ENCODE measurements at places on chromosomes 12 and 14.
A peak's percentile ranks its signal among the peaks of the same experiment; 100 is the strongest.

- no peak for DNase-seq
Observed at GRCh38 chr12:98883231-98883630, 238.1 kb downstream of the APAF1 start.

DNA sequence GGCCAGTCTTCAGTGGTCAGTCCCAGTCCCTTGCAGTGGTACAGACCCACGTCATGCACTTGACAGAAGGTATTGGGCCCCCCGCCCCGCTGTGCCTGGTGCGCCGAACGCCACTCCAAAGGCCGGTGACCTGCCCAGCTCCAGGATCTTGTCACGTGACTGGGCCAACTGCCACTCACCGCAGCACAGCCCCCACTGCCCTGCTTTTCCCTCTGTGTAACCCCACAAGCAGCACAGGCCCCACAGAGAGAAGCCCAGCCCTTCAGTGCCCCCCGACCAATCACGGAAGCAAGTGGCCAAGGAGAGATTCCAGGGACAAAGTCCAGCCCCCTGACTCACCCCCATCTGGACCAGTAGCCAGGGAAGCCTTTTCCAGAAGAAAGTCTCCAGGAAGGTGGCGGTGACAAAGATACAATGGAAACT is 498 bp downstream of the GPR132 start:
- DNase-seq: peak; percentile 49

- DNase-seq: no peak
Observed at GRCh38 chr12:132099739-132100138, 44.4 kb downstream of the DDX51 start.

GRCh38 chr14:23694085-23694948 is 58.2 kb downstream of the DHRS2 start:
- DNase-seq: peak; percentile 78

GRCh38 chr14:65422088-65422834 is 9.7 kb downstream of the FUT8 start:
- DNase-seq: no peak

GRCh38 chr12:106582641-106583230 is at the start of gene RFX4:
RFX4 (plus strand) TSS chr12:106583004; CDS start chr12:106583321, 317 bp downstream.
- no peak for DNase-seq

DNA sequence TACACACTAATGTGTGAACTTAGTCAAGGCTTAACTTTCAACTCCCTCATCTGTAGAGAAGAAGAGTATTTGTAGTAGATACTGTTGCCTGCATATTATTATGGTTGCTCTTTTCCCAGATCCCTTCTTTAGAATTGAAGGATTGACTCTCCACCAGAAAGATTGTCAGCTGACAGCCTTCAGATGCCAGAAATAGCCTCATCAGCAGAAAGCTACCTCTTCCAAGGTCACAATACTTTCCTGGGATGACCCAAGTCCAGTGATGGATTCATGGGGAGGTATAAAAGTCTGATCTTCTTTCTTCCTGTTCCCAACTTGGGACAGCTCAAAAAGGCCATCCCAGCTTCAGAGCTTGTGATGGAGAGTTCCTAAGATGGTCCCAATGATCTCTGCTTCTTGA is 78.2 kb downstream of the TBX5 start:
- no peak for DNase-seq

GRCh38 chr14:65784574-65784973 is 372.0 kb downstream of the FUT8 start:
- no peak for DNase-seq

GRCh38 chr14:51180577-51180976 is 59.5 kb upstream of the TMX1 start:
- DNase-seq: no peak

GRCh38 chr12:211639-212414 is 2.1 kb downstream of the SLC6A12 start:
- no peak for DNase-seq

DNA sequence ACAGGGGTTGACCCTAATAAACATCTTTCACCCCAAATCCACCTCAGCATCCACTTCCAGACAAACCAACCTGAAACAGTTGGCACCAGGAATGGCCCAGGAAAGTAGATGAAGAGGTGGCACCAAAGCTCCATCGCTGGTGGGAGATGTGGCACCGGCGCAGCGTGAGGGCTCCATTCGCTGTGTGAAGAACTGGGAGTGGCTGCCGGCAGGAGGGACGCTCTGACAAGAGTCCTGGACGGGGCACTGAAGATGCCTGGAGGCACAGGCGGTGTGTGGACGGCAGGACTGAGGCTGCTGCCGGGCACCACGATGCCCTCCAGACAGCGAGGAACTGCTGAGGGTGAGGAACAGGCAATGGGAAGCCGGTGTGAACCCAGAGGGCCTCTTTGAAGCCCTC is 29.3 kb downstream of the DIO3 start:
- DNase-seq: no peak

GRCh38 chr12:49825360-49825970 is 2.7 kb downstream of the NCKAP5L start:
- DNase-seq: peak; percentile 46

DNA sequence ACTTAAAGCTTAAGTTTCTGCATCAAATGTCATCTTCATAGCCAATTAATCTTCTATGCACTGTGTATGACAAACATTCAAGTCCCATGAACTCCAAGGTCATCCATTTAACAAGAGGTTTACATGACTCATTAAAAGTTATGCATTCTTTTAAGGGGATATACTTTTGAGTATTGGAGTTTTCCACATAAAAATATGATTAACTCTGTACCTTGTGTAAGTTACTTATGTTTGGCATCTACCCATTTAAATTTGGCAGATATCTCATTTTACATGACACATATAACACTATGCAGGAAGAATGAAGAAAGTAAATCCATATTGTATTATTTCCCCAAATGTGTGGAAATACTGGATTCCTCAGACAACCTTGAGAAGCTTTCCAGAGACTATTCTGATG is 240.2 kb downstream of the PAX9 start:
- DNase-seq: peak; percentile 4

DNA sequence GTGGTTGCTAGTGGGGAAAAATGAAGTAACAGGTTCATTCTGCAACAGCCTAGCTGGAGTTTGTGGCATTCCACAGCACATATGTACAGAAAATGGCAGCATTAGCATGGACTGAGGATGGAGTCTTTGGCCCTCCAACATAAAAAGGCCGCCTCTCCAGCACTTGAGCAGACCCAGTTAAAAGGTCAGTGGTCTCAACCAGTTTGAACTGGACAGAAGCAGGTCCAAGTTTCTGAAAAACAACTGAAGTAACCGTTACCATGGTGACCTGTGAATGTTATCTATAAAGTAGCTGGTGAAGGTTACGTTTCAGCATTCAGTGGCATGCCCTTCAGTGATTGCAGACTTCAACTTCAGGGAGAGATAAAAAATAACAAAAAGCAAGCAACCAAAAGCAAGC is 34.1 kb upstream of the OR10AD1 start:
- DNase-seq: no peak

- no peak for DNase-seq
Observed at GRCh38 chr14:28756269-28756883, 10.2 kb upstream of the FOXG1 start.

DNA sequence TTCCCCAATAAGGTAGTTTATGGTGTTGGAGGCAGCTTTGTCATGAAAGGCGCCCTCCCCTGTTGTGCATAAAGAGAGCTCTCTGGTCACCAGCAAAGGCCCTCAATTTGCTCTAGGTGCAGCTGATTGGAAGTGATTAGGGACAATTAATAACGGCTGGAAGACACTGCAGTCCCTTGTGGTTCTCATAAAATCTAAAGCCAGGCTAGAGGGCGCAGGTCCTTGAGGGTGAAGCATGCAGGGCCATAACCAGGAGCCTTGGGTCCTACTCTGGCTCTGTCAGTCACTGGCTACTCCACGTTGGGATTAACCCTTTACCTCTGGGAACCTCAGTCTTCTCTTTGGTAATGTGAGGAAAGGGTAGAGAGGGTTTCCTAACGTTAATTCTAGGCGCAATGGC is 1.9 kb downstream of the DAAM1 start:
- DNase-seq: peak; percentile 13

DNA sequence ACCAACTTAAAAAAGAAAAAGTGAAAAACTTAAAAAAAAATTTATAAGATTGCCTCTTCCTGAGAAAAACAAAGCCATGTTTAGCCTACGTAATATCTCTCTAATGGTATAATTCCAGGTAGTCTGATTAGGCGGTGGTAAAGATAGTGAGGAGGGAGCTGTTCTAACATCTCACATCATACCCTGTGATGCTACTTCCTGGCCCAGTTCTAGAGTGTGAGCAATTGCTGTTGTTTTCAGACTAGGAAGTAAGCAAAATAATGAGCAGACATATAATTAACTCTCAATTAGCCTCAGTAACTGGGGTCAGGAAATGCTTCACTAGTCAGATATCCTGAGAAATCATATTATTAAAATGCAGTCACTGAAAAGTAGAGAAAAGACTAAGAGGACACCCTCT is 113.9 kb downstream of the PHLDA1 start:
- no peak for DNase-seq

DNA sequence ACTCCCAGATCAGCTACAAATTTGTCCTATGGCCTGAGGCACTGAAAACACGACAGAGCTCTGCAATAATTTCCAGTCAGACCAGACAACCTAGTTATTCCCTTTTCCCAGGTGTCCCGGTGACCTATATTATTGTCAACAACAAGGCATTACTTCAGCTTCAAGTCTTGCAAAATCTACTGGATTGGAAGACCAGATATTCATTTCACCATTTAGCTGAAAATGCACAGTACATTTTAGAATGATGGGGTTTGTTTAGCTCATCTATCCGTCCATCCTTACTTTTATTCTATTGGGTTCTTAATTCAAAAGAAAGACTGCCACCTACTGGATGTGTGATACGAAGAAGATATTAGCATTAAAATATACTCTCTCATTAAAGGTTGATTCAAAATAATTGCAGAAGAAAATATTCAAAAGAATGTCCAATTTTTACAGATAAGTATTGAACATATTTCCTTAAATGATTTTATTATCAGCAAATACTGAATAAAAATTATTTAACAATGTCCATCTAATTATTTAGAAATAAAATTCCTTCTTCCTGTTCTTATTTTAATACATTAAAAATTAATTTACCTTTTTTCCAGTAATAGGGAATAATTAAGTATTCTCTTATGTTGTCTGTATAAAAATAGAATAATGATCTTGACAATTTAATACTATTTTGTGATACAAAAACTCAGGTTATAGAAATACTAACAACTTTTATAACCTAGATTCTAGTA is 244.9 kb upstream of the LRIG3 start:
- DNase-seq: peak; percentile 66

- no peak for DNase-seq
Observed at GRCh38 chr12:2627076-2627834, 167.5 kb upstream of the FKBP4 start.

DNA sequence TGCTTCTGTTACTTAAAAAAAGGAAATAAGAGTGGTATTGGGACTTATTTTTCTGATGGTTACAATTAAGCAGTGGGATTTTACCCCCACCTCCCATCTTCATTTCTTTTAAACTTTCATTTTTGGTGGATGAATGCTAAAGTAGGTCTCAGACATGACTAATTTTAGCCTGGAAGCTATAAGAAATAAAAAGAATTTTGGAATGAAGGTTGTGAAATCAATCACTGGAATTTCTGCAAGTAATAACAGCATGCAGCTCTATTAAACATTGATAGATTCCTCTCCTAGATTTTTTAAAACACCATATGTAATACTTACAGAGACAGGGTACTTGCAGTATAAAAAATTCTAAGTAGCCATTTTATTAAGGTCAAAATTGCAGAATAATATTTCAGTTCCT is 164.2 kb upstream of the CLEC14A start:
- peak; percentile 75 for DNase-seq

DNA sequence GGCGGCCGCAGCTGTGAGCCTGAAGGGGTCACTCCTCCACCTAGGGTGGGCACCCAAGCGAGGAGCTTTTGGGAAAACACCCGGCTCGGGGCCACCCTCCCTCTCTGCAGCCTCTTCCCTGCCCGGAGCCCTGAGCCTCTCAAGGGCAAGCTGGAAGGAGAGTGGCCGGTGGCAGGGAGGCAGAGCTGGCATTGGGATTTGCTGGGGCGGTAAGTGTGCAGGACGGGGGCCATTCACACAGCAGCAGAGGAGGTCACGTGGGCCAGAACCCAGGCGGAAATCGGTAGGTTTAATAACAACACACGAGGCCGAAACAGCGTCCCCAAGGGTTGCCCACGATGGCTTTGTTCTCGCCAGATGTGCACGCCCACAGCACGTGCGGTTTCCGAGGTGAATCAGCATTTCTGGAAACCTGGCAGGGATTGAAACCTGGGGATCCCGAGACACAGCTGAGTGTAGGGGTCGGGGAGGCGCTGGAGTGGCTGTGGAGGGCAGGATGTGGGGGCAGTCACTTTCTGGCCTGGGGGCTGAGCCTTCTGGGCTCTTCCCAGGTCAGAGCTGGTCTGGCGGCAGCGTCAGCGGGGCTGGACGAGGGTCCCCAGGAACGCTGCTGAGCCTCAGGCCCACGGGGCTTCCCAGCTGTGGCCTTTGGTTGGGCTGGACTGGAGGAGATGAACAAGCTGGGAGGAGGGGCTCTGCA is 23.5 kb downstream of the NOC4L start:
- no peak for DNase-seq

DNA sequence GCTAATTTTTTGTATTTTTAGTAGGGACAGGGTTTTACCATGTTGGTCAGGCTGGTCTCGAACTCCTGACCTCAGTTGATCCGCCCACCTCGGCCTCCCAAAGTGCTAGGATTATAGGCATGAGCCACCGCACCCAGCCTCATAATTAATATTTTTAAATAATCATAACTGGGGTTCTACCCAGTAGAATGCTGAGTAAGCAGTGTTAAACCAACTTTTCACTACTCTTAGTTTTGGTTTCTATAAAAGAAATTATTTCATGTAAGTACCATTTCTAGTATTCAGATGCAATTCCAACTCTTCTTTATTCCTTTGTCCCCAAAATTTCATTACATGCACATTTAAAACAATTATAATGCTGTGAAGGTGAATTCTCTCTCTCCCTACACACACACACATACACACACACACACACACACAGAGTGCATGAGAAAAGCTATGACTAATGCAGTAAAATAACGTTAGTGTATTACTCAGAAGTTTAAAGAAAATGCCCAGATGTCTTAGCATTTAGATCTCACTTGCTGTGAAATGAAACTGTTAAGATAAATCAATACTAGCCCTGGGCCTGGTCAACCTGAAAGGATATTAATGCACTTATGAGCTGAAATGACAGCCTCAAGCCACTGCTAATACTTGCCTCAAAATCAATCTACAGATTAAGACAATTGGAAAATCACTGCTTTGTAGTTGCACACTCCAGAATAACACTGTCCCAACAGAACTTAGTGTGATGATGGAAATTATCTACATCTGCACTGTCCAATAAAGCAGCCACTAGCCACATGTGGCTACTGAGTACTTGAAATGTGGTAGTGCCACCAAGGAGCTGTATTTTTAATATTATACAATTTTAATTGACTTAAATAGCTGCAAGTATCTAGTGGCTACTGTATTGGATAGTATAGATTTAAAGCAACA is 36.0 kb downstream of the PTPN21 start:
- peak; percentile 67 for DNase-seq

Measured in EH (cell line).